Panc1 (cell line): ENCODE measurements at places on chromosomes 5 and 9. TPM values are rescaled to one million over a fixed set of nuclear protein-coding genes. Genes with fewer than 3 reads are reported as not detected.

DNA sequence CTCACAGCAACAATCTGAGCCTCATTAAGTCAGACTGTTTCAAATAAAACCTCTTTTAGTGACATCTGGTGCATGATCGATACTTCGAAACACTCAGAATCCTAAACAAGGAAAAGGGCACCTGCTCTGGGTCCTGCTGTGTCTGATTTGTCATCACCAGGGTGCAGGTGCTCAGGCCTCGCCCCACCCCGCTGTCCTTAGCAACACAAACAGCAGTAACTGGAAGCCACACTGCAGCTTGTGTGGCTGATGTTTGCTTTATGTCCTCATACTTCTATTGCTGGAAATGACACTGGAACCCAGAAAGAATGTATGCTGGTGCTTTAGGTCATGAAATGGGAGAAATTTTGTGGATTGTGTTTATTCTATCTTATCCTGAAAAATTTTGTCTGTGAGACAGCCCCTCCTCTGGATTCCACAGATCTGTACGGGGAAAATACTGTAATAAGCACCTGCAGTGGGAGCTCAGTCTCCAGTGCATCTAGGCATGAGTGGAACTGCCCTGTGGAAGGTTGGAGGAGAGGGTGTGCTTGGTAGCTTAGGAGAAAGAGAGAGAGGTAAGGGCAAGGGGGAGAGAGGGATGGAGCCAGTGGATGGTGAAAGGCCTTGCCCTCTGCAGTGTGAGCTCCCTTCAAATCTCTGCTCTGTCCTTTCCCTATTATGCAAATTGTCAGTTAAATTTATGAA lies 284.2 kb downstream of the SMARCA2 start:
- no peak for DNase-seq

- no peak for DNase-seq
Observed at GRCh38 chr9:98214811-98215210, 22.4 kb upstream of the CORO2A start.

- no peak for DNase-seq
Observed at GRCh38 chr5:32098291-32098690, 75.8 kb downstream of the GOLPH3 start.

- DNase-seq = no peak
Observed at GRCh38 chr5:81633891-81634290, 117.0 kb downstream of the SSBP2 start.

BAAT gene
- 0.08 TPM for total RNA-seq

CKMT2 gene
- not detected for total RNA-seq
